ENCODE measurements at places on chromosomes 3 and 15.

DNA sequence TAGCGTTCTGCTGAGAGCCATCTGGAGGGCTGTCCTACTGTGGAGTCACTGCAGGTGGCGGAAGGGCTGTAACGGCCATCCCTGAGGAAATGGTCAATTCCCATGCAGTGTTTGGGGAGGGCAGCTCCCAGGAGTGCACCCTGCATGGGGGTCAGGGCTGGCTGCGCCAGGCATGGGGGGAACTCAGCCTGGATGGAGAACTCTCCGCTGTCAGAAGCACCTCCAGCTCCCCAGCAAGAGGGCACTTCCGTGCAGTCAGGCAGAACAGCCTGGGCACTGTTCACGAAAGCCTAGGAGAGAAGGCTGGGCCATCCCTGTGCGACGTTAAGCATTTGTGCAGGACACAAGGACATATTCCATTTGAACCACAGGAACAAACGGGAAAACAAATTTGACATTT is 105.2 kb downstream of the LRIG1 start:
- DNase-seq = no peak

DNA sequence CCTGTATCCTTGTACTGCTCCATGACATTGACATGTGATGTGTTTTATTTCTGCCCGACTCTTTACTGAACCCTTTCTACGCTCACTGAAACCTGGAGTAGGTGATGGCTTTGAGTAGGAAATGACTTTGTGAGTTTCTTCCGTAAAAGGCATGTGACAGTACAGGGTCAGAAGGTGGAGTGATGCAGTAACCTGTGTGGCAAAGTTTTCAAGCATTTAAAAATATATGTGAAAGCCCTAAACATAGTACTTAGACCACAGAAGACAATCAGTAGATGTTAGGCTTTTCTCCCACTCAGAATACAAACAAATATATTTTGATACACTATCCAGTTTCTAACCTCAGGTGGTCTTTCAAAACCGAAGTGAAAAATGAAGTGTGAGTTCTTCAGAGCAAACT is 31.3 kb upstream of the SACM1L start:
- no peak for DNase-seq

GRCh38 chr15:90648137-90649070 is 68.7 kb upstream of the BLM start:
- DNase-seq = peak; percentile 77

GRCh38 chr15:78536134-78536533 is 4.1 kb upstream of the PSMA4 start:
- no peak for DNase-seq

DNA sequence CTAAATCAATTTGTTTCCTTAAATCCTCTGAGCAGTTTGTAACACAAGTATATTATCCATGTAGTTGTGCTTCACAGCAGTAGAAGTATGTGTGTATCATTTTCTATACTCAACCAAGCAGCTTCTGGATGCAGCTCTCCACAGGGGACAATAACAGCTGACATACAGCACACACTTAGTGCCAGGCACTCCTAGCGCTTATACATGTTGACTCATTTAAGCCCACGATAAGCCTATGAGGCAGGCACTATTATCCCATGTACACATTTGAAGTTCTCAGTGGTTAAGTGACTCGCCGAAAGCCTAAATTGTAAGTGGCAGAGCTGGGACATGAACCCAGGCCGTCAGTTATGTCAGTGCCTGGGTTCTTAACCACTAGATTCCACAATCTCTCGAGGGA is 20.3 kb upstream of the LPP start:
- DNase-seq = no peak

DNA sequence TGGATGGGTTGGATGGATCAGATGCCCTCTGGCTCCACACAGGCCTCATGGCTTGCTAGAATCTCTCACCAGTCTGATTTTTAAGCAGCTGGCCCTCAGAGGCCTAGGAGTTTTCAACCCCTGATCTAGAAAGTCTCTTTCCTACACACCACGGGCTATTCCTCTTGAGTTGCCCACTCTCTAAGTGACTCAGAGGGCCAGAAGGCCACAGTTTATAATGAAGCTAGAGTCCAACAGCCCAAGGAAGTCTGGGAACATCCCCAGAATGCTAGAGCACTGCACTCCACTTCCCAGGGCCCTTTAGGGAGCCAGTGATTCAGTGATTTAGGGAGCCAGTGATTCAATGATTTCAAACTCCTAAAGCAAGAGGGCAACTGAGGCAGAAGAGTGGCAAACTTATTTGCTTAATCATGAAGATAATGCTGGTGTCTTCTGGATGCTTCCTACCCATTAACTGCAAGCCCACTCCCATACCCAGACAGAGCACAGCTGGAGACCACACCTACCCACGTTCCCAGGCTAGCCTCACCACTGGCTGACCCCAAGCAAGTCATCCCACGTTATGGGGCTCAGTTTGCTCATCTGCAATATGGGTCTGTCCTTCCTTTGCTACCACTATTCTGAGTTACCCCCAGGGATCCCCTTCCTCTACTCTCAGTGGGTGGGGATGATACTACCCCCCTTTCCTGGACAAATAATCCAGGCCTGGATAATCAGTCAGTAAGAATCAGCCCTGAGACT is 36.7 kb downstream of the ABTB1 start:
- DNase-seq = no peak

- no peak for DNase-seq
Observed at GRCh38 chr3:141096981-141097380, 45.8 kb downstream of the SPSB4 start.

DNA sequence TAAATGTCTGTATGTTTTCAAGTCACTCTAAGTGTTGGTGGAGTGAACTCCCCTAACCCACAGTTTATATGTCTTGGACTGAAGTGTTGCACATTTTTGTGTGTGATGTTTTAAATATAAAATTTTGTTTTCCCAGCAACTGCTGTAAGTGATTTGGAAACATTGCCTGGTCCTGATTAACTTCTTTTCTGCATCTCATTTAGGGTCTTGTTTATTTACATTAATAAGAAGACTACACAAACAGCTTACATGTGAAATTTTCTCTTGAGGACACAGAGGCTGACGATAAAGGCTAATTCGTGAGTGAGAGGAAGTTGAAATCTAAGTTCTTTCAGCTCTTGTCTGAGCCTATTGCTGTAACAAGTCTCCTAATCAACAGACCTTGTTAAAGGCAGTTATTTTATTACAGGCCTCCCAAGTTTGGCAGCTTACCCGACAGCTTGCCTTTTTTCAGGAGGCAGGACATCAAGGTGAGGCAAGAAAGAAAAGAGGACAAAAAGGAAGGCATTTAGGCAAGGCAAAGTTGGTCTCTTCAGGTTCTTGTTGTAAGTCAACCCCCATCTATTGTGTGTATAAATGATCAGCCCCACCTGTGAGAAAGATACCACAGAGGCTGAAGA is 177.7 kb upstream of the NR2E3 start:
- DNase-seq = no peak

DNA sequence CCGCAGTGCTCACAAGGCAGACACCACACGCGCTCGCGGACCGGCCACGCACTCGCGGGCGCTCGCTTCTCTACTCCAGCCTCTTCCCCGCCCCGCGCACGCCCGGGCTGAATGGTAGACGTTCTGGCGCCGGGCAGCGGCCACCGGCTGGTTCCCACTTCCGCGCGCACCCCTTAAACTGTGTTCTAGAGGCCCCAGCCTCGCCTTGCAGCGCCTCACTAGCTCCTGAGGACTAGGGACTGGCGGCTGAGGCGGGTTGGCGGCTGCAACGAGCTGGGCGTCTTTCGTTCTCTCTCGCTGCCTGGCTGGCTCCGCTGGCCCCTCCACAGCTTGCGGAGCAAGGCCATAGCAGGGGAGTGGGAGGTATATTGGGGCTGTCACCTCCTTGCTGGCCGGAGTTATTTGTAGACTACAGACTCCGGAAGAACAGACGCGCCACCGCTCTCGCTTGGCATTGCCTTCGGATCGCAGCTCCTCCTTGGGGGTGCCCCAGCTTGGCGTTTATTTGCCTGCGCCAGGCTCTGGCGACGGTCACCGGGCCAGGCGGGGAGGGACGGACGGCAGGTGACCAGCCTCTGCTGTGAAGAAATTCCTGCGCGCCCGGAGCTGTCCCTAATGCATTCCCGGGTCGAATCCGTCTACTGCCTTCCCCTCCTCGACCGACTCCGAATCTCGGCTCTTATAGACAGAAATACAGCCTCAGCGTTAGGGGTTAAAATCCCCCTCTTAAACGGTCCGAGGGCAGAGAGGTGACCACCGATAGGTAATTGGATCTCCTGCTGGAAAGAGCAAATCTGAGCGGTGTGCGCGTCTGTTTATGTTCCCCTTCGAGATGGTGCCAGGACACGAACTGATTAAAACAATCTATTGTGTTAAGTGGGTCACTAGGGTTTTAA is 1.3 kb downstream of the GREM1 start:
- DNase-seq = peak; percentile 51

DNA sequence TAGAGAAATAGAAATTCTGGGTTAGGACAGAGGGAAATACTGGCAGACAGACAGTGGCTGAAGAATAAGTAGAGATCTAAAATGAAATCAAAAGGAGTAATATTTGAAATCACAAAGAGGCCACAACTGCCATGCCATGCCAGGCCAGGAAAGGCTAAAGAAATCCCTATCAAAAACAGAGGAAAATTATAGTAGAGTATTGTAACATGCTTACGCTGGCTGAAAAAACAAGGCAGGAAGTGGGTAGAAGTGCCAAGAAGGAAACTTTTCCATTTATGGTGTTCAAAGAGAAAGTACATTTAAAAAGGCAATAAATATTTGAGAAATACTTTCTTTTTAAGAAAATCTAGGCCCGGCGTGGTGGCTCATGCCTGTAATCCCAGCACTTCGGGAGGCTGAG is 415.7 kb downstream of the PLCL2 start:
- peak; percentile 39 for DNase-seq

- no peak for DNase-seq
Observed at GRCh38 chr3:86782286-86782685, 208.7 kb downstream of the VGLL3 start.

Data from common myeloid progenitor, CD34-positive (primary cell).